ENCODE measurements at places on chromosomes 5 and 9.

GRCh38 chr5:1011741-1012312 lies 3.2 kb downstream of the NKD2 start:
- DNase-seq, result no peak

- DNase-seq, result no peak
Observed at GRCh38 chr5:36719282-36719681, 112.9 kb downstream of the SLC1A3 start.

GRCh38 chr5:171904886-171905285 lies 101.6 kb downstream of the FBXW11 start:
- no peak for DNase-seq

DNA sequence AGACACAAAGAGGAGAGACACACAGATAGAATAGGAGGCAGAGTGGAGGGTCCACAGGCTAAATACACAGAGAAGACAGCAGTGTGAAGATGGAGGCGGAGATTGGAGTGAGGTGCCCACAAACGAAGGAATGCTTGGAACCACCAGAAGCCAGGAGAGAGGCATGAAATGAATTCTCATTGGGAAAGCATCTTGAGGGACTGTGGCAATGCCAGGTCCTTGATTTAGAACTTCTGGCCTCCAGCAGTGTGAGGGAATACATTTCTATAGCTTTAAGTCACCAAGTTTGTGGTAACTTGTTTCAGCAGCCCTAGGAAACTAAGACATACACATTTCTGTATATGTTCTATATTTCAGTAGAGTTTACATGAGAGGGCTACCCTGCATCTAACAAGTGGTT lies 396.6 kb upstream of the ZNF608 start:
- DNase-seq, result no peak

GRCh38 chr5:76016258-76016657 lies 66.9 kb upstream of the SV2C start:
- DNase-seq, result no peak

- no peak for DNase-seq
Observed at GRCh38 chr5:98635656-98636055, 137.8 kb upstream of the RGMB start.

GRCh38 chr5:128060644-128061385 lies 22.8 kb upstream of the SLC12A2 start:
- no peak for DNase-seq

- no peak for DNase-seq
Observed at GRCh38 chr5:115559524-115559923, 14.9 kb upstream of the FEM1C start.

DNA sequence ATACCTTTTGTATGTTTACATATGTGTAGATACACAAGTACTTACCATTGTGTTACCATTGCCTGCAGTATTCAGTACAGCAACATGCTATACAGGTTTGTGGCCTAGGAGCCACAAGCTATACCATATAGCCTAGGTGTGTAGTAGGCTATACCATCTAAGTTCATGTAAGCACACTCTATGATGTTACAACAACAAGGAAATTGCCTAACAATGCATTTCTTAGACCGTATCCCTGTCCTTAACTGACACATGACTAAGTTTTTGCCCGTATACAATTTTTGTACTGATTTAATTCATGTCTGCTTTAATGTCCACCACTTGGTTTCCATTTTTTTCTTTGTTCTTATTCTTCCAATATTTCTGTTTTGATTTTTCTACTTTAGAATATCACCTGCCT lies 18.5 kb downstream of the TNPO1 start:
- no peak for DNase-seq

DNA sequence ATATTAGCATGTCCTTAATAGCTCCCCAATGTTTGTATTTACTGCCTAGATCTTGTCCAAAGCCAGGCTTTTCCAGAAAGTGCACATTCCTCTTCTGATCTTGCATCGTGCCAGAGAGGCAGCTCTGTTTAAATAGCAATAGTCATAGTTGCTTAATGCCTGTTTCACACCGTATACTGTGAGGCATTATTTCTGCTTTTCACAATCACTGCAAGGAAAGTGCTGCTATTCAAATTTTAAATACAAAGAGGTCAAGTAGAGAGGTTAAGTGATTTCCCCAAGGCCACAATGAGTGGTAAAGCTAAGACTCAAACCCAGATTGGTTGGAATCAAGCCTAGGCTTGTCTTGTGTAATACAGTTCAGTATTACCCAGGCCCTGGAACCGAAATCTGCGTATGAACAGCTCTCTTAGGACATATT lies 153.6 kb downstream of the SNX18 start:
- DNase-seq, result peak; percentile 1

GRCh38 chr5:118857700-118858099 lies 130.6 kb downstream of the DTWD2 start:
- DNase-seq, result no peak

DNA sequence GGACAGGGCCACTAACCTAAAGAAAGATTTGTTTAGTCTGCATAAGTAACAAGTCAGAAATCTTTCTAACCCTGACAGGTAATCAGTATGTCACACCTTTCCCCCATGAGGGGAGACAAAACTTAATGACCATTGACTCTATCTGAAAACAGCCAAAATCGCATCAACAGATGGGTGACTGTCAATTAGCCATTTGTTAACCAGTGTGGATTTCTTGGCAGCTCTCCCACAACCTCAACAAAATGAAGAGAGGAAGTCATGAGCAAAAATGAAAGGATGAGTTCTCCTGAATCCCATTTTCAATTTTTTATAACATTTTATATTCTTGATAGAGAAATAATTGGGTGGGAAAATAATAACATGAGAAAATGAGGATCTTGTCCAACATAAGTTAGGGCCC lies 84.6 kb upstream of the SNX2 start:
- DNase-seq, result no peak

DNA sequence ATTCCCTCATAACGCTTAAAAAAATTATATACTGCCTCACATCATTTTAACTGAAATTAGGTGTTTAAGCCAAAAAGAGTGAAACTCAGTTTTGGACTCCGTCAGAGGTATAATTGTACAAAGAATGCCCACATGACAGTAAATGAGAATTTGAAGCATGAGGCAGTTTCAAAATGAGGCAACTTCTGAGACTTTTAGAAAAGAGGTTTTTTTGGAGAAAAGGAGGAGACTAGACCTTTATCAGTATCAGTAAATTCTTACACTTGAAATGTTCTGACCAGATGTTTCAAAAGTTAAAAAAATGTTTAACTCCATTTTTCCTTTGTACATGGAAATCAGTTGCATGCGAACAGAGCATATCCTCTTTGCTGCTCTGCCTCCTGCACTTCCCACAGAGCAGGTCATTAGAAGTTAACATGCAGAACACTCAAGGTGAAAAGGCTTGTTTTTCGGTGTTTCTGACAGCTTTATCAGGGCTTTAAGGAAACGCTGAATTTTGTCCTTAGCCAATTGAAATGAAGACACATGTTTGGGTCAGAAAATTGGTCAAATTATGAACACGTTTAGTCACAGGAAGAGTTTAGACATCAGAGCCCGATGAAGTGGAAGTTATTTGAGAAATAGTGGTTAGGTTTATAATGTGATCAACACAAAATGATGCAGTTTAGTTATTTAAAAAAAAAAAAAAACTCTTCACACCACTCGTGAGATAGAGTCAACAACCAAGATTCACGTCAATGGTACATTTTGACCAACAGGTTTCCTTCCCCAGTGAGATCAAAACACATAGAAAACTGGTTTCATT lies 59.5 kb downstream of the PIK3R1 start:
- DNase-seq, result no peak

GRCh38 chr5:108876451-108876850 lies 128.8 kb downstream of the FER start:
- no peak for DNase-seq

GRCh38 chr9:79610791-79611614 lies 39.2 kb downstream of the TLE4 start:
- DNase-seq, result peak; percentile 16

DNA sequence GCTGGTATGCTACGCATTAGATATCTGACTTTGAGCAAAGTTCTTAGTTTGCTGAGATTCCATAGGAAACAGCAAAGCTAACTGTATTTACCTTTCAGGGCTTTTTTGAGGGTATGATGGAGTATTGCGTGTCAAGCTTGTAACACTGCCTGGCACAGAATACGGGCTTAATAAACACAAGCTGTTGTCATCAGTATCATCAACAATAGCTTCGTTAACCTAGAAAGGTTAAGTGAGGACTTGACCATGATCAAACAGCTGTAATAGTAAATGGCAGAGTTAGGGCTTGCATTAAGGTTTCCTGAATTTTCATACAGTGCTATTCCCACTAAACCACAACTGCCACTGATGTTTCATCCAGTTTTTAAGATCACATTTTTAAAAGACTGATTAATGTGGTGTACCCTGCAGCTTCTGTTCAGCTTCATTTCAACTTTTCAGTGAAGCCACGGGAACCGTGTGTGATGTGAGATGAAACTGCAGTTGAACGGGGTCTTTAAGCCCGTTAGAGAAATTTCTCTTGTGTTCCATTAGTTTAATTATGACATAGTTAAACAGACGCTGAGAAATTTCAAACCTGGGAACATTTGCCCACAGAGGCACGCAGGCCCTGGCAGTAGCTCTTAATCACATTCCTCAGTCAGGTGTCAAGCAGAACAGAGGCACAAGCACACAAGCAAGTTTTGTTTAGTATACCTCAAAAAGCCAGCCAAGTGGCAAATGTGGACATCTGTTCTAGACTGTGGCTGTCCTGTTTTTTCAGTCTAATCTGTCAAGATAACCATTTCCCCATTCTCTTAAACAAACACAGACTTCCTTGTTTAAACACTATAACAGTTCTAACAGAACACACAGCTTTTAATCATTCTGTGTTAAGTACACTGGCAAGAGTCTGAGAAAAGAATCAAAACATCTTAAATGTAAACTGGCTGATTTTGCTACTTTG lies 147.1 kb downstream of the ZNF608 start:
- no peak for DNase-seq

- DNase-seq, result no peak
Observed at GRCh38 chr5:9829621-9830020, 199.5 kb upstream of the TAS2R1 start.

DNA sequence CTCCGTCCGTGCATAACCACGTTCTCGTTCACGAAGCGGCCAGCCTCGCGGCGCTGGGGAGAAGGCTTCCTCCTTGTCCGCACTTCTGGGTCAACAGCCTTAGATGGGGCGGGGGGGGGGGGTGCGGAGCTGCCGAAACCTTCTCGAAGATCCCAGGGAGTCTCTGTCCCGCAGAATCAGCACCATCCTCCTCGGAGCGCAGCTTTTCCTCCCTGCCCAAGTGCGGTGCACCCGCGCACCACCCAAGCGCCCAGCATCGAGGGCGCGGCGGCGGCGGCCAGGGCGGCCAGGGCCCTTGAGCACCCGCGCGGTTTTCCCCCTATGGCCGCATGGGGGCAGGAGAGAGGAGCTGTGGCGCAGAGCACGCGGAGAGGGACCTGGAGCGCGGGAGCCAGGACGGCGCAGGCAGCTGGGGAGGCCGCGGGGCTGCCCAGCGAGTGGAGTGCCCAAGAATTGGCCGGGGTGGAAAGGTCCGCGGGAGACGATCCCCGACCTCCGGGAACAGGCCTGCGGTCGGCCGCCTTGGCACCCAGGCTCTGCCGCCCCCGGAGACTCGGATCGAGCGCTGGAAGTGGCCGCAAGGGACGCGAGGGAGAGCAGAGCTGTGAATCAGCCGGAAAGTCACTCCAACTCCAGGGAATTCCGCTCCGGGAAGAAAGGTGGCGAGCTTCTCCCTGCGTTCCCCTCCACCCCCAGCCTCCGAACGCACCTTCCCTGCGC lies 43.1 kb downstream of the TMEM174 start:
- DNase-seq, result peak; percentile 62

DNA sequence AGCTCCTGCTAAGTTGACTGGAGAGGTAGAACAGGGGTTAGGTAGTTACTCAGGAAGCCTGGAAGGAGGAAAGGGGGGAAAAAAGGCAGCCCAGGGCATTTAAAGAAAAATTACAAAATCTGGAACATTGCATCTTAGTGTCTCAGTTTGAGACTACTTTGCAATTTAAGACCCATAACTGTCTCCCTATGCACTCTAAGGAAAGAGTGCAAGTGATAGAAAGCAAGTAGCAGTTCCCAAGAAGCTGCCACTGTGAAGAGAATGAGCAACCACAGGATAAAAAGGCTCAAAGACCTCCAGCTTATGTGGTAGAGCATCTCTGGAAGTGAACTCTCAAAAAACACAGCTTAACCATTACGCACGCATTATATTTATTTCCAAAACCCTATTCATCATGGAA lies 141.8 kb downstream of the SLCO4C1 start:
- DNase-seq, result no peak

- no peak for DNase-seq
Observed at GRCh38 chr5:83323557-83324180, 147.9 kb upstream of the VCAN start.

DNA sequence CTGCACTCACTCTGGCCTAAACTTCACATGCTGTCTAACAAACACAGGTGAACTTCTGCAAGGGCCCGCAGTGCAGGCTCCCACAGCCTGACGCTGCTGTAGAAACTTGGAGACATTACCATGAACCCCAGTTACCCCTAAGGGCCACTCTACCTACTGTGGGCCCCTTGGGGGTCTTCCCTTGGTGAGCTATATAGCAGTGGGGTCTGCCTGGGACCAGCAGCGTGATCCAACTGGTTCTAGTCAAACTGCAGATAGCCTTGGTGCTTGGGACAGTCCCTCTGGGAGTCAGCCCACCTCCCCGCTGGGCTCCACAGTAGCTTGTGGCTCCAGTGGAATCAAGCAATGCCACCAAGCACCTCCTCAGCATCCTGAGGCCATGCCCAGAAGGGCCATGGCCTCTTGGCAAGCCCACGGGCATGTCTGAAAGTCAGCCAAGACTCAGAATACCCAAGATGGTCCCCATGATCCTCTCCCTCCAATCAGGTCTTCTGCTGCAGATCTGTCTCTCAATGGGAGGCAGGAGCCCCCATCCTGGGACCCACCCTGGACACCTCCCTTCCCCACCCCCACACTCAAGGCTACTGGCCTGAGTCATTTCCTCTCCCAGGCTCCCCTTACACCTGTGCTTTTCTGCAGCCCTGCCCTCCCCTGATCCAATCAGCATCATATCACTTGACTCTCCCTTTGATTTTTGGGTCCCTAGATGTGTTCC lies 230.0 kb upstream of the IRX1 start:
- DNase-seq, result no peak

GRCh38 chr9:87181670-87182069 lies 234.4 kb upstream of the GAS1 start:
- DNase-seq, result no peak

GRCh38 chr5:57004800-57005199 lies 52.9 kb upstream of the MIER3 start:
- DNase-seq, result no peak

GRCh38 chr5:151125421-151125820 lies 32.2 kb downstream of the ANXA6 start:
- DNase-seq, result peak; percentile 39

- DNase-seq, result no peak
Observed at GRCh38 chr9:76619640-76620039, 144.6 kb upstream of the PCA3 start.

DNA sequence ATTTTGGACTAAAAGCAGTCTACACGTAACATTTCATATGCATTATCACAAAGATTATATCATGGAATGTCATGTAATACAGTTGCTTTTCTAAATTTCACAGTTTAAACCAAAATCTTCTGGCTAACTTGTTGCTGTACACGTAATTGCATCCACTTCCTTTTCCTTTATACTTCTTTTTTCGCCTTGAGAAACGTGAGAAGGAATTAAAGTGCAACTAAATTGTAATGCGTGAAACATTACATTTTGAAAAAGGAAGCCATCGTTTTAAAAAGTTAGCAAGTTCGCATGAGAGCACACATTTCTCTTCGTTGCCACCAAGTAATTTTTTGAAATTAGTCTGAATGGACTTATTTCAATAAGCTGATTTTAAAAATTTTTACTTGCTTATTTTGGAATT lies 80.0 kb downstream of the MEGF10 start:
- no peak for DNase-seq

Data from CD4-positive, alpha-beta T cell treated with Interleukin-1 beta for 1 hour (primary cell).